Kidney (tissue), 22 donors: ENCODE measurements at places on chromosomes 16 and 17. TPM values are rescaled to one million over a fixed set of nuclear protein-coding genes. Genes with fewer than 3 reads are reported as not detected.

DNA sequence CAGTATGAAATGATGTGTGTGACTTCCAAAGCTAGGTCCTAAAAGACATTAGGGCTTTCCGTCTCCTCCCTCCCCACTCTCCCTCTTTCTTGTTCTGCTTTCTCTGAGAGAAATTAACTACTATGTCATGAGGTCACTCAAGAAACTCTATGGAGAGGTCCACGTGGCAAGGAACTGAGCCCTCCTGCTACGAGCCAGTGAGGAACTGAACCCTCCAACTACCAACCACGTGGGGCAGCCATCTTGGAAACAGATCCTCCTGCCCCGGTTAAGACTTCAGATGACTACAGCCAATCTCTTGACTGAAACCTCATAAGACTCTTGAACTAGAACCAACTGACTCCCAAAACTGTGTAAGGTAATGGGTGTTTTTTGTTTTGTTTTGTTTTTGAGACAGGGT, 4.2 kb upstream of the ALOX15 start:
- no peak for DNase-seq
- H3K4me3 ChIP-seq: no peak overlapping the region
- peaks cover 20% of the 10 kb centered on the region for H3K27me3 ChIP-seq
- no peaks in the 10 kb centered on the region for H3K36me3 ChIP-seq

GRCh38 chr16:81658373-81658772, 120.7 kb upstream of the PLCG2 start:
- no peaks in the 10 kb centered on the region for H3K27me3 ChIP-seq
- no peak for DNase-seq
- no peak overlapping the region for H3K27ac ChIP-seq
- H3K4me3 ChIP-seq: no peak overlapping the region
- peaks cover 35% of the 10 kb centered on the region for H3K36me3 ChIP-seq
- H3K4me1 ChIP-seq: peaks cover 12% of the 10 kb centered on the region

The CACNB1 gene
- total RNA-seq: 9.9 TPM

DNA sequence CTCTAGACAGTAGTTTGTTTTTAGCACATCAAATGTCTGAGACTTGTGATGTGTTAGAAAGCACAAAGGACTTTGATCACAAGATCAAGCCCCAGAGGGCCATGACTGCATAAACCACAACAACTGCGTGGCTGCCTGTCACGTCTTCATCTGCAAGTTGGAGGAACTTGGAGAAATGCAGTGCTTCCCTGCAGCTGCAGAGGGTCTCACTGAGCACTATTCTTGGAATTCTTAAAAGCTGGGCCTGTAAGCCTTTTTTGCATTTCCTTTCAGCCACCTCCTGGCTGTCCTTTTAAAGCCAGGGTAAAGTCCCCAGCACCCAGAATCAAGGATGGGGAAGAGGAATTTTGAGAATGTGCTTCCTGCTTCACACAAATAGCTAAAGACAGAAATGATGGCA, 431.3 kb downstream of the MAF start:
- no peak overlapping the region for H3K27ac ChIP-seq
- no peak for DNase-seq
- no peaks in the 10 kb centered on the region for H3K27me3 ChIP-seq
- H3K4me3 ChIP-seq: no peak overlapping the region
- no peaks in the 10 kb centered on the region for H3K36me3 ChIP-seq
- peaks cover 11% of the 10 kb centered on the region for H3K4me1 ChIP-seq

- H3K4me3 ChIP-seq: no peak overlapping the region
- no peak for DNase-seq
- no peaks in the 10 kb centered on the region for H3K4me1 ChIP-seq
- no peak overlapping the region for H3K27ac ChIP-seq
- H3K36me3 ChIP-seq: no peaks in the 10 kb centered on the region
Observed at GRCh38 chr17:31820691-31821435, 38.2 kb downstream of the COPRS start.

The RNF222 gene
- total RNA-seq: not detected
